ENCODE measurements at places on chromosomes 11 and 22. TPM values are rescaled to one million over a fixed set of nuclear protein-coding genes. Genes with fewer than 3 reads are reported as not detected.

PANX3 gene
- not detected for total RNA-seq

ARHGAP42 gene
- total RNA-seq = 135 TPM

YDJC gene
- total RNA-seq = 42.5 TPM

MADD gene
- 103 TPM for total RNA-seq

BBS1 gene
- 106 TPM for total RNA-seq

OR52K2 gene
- not detected for total RNA-seq

OR6T1 gene
- not detected for total RNA-seq

RNF215 gene
- total RNA-seq = 39.8 TPM

GAL gene
- 0.60 TPM for total RNA-seq

ZNF70 gene
- 8.4 TPM for total RNA-seq

APLP2 gene
- total RNA-seq = 608 TPM

LARGE2 gene
- 5.8 TPM for total RNA-seq

DNA sequence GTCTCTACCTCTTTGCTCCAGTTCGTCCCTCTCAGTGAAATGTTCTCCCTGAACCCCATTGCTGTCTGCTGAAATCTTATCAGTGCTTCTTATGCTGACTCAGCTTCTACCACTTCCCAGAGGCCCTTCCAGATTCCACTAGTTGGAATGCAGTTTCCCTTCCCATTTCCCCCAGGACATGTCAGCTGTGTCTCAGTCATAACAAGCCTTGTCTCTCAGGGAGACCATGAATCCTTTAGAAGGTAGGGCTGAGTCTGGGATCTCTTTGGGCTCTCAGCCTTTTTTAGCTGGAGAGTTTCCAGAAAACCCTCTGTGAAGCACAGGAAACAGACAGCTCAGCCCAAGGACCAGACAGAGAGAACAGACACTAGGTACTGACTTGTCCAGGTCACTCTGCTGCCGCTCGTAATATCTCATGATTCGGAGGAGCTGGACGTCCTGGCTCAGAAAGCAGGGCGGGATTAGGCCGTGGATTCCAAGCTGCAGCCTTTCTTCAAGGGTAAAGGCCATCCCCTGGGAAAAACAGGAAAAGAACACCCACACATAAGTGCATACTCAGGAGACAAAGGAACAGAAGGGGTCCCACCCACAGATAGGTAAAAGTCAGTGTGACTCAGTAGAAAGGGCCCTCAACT, 113.0 kb downstream of the ME3 start:
- DNase-seq = peak; percentile 95

DNA sequence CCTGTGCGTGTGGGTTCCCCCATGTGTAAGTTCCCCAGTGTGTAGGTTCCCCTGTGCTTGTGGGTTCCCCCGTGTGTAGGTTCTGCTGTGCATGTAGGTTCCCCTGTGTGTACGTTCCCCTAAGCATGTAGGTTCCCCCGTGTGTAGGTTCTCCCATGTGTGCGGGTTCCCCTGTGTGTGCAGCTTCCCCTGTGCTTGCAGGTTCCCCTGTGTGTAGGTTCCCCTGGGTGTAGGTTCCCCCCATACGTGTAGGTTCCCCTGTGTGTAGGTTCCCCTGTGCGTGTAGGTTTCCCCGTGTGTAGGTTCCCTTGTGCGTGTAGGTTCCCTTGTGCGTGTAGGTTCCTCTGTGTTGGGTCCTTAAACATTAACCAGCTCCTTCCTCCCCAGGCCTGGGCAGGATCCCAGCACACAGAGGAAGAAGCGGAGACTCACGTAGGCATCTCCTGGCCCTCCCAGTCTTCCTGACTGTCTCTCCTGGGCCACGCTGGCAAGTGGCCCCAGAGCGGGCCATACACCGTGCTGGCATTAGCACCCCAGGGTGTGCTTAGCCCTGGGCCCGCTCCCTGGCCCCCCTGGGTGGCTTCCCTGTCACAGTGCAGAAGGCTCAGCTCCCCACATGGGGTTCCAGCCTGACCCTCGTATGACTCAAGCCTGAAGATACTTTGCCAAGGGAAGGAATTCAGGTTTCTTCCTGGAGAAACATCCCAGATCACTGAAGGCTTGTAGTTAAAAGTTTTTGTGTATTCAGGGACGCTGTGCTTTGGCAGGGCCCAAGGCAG, 2.8 kb upstream of the GRAMD4 start:
- DNase-seq = no peak

DNA sequence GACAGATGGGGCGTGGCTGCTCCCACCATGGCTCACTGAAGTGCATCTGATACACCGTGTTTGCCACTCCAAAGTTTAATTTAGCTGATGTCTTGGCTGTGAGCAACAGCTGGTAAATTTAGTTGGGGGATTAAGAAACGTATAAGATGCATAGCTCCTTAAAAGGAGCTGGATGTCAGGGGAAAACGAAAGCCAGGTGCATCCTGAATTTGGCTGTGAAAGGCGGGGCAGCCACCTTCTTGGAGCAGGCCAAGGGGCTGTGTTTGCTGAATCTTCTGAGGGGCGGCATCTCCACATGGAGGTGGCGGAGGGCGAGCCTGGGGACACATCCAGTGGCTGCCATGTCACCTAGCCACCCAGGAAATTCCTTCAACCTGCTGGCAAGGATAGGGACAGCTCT, 20.7 kb upstream of the NCF4 start:
- no peak for DNase-seq

DNA sequence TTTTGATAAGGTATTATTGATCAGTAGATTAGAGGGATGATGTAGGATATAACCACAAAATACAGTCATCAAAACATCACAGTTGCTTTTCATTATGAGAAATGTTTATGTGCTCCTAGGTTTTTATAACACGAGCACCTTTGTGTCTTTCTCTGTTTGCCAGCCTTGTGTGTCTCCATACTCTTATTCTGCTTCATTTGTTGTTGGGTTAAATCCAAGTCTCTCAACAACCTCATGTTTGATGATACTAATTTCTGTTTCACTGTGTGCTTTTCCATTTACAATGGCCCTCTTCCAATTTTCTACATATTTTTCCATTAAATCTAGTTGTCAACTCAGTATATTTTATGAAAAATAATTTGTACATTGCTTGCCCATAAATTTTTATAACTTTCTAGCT, 107.7 kb upstream of the POU2AF2 start:
- no peak for DNase-seq

GRCh38 chr11:128156486-128156885, 430.9 kb downstream of the ETS1 start:
- no peak for DNase-seq

DNA sequence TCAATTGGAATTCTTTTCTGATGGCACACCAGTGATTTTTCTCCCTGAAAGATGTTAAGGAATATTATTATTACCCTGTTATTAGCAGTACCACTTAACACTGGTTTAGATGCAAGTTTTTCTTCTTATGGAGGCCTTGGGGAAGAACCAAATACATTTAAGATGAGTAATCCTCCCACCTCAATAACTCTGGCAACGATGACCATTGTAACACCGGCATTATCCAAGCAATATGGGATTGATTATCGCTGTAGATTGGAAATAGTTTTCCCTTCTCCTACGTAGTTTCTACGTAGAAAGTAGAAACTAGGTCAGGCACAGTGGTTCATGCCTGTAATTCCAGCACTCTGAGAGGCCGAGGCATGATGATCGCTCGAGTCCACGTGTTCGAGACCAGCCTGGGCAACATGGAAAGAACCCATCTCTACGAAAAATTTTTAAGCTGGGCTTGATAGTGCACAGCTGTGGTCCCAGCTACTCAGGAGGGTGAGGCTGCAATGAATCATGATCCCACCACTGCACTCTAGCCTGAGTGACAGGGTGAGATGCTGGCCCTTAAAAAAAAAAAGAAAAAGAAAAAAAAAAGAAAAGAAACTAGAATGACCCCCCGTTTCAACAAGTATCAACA, 45.5 kb downstream of the PACSIN2 start:
- DNase-seq = peak; percentile 60

DNA sequence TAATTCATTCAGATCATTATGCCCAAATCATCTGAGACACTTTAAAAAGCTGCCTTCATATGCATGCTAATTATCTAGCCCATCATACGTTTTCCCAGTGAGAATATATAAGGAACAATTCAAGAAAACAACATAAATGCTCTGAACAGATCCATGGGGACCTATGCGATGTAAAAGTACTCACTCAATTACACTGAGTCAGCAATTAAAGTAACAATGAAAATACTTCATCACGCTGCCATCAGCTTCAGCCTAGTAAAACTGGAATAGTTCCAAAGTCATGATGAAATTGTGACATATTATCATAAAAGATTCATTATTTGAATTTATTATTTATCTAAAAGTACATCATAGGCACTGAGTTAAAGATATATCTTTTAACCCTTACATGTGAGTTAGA, 3.7 kb upstream of the OR8K5 start:
- DNase-seq = no peak

- DNase-seq = no peak
These were observed 1.7 kb downstream of the CYB5R2 start for GRCh38 chr11:7671347-7672215.

DNA sequence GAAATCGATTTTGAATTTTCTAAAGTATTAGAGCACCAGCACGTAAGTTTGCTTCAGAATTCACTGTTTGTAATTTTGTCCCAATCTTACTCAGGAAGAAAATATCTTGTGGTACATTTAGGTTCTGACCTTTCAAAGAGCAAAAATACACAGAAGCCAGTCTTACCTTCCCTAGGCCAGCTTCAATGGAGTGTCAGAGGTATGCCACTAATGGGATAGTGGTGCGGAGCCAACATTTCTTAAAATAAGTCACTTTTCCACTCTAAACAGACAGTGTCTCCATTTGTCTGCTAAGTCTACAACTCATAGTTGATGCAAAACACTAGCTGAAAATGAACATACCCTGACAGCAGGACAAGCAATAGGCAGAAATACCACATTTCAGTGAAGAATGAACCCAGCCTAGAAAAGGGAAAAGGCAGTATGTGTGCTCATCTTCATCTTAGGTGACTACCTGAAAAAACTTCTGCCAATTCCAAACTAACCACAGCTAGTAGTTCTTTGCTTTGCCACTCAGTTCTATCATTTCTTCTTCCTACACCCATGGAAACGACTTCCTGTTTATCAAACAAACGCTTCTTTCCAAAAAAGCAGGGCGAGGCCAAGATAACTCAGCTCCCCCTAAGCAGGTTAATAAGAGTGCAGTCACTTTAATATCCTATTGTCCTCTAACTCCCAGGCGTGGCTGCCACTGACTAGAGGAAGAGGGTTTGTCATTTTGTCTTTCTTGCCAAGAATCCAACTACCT, 94.0 kb upstream of the APOA1 start:
- peak; percentile 54 for DNase-seq

GRCh38 chr22:39242595-39243438, 2.0 kb downstream of the PDGFB start:
- DNase-seq = peak; percentile 54

DNA sequence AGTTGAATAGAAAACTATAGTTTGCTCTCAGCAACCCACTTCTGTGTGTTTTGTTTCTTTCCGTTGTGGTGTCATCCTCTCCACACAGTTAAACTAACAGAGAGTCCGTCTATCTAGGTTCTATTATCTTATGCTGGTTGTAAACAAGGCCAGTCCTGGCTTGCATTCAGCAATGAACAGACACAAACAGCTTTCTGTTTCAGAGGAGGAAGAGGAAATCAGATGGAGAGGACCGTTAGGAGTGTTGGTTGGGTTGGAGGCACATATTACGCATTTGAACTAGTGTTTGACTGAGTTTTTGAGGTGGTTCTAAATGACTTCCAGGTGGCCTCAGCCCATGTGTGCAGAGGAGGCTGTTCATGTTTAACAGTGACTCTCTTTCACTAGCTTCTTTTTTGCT, 129.5 kb upstream of the SORL1-AS1 start:
- DNase-seq = no peak

DNA sequence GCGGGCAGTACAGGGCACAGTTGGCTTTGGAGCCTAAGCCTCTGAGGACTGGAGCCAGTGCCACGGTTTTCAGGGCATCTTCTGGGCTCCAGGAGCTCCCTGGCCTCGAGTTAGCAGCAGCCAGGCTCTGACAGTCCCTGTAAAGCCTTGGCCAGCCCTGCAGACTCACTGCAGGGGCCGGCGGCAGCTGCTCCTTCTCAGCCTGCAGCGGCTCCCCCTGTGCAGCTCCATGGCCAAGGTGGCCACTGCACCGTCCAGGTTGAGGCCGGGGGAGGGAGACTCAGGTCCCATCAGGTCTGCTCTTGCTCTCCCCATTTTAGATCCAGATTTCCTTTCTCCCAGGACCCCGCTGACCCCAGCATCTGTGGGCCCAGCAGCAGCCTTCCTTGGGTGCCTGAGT, 1461.1 kb downstream of the BRD1 start:
- no peak for DNase-seq

DNA sequence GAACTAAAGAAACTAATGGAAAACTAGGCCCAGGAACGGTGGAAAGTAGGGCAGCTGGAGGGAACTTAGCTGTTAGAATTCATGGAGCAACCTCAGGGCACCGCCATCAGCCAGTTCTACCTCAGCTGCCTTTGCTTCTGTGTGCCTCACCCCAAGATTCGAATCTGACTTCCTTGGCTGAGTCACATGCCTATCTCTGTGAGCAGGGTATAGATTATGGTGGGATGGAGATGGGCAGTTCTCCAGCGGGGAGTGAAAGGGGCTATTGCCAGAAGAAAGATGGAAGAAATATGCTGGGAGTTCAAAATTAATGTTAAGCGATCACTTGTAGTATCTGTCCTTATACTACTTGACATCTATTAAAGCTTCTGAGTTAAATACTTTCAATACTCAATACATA, 18.9 kb upstream of the VWA5A start:
- no peak for DNase-seq

DNA sequence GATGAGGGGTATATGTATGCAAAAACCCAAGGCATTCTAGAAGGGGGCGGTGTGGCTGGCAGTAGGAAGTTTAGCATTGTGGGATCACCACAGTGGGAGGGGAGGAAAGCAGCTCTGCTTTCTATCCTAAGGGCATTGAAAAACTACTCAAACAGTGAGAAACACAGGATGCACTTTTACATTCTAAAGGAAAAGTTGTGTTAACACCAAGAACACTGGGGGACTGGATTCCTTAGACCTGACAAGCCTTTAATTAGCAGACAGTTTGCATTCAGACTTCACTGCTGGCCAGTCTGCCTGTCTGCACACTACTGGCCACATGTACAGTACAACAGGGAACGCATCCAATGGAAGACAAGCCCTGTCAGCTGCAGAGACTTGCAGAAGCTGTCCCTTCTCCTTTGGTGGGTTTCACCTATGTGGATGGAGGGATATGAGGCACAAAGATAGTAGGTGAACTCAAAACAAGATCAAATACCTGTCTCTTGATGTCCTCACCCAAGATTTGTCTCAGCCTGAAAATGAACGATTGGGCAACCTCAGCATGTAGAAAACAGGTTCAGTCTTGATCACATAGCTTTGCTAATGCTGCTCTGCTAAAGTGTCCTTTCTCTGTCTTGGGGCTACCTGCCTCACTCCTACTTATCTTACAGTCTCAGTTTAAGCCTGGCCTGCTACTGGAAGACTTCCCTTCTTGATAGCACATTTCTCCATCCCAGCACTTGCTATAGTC, 64.8 kb downstream of the TENM4 start:
- DNase-seq = no peak

GRCh38 chr11:123775715-123776549, 21.6 kb upstream of the OR6X1 start:
- no peak for DNase-seq

GRCh38 chr11:35389897-35390465, 29.4 kb downstream of the SLC1A2 start:
- DNase-seq = no peak

- DNase-seq = peak; percentile 55
These were observed 22.3 kb upstream of the NRGN start for GRCh38 chr11:124717421-124717785.

Measured in cardiac muscle cell (in vitro differentiated cells and primary cell).